ENCODE measurements at places on chromosomes 16 and 17.

- DNase-seq = no peak
Measured at GRCh38 chr17:50064253-50065001, 8.5 kb downstream of the ITGA3 start.

- no peak for DNase-seq
Measured at GRCh38 chr17:11779892-11780291, 181.6 kb downstream of the DNAH9 start.

DNA sequence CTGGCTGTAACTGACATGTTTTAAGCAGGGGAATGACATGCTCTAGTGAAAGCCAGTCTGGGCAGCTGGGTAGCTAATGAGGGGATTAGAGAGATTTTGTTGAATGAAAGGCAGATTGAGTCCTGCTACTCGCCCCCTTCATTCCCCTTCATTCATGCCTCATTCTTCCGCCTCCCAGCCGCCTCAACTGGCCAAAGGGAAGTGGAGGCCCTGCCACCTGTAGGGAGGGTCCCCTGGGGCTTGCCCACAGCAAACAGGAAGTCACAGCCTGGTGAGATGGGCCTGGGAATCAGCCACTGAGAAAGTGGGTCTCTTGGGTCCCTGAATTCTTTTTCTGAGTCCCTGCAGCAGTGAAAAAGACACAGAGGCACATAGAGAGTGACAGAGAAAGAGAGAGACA, 1.1 kb upstream of the CD19 start:
- DNase-seq = no peak

- no peak for DNase-seq
Measured at GRCh38 chr17:73644145-73645049, at the start of gene SDK2. Gene SDK2, minus strand, starts transcription at chr17:73644445. Its CDS starts 357 bp downstream, at chr17:73644088.

- DNase-seq = no peak
Measured at GRCh38 chr16:27482397-27483087, 67.2 kb downstream of the GTF3C1 start.

DNA sequence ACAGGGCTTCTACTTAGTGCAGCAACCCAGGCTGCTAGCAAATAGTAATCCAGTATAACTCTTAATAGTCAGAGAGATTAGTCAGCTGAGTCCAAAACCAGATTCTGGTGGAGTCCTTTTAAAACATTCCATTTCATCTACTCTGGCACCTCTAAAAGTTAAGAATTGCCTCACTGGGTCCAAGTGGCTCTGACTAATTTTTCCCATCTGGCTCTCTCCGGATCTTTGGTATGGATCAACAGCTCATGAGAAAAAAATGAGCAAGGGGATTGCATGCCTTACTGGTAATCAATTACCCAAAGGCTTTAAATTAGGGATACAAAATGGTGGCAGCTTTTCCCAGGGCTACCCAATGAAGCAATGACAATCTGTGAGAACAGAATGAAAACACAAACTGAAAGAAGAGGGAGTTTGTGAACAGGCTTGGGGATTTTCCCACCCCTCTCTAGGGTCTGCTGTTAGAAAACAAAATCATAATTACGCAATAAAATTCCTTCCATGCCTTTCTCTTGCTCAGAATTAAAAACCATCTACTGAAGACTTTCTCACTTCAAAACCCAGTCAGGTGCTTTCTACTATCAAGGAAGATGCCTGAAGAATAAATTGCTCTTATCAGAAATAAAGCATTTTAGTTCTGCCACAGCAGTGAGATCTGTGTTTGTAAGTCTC, 84.6 kb upstream of the PMFBP1 start:
- DNase-seq = no peak

- no peak for DNase-seq
Measured at GRCh38 chr16:22070361-22071330, 21.7 kb upstream of the VWA3A start.

GRCh38 chr16:78437352-78437968, 338.0 kb downstream of the WWOX start:
- peak; percentile 22 for DNase-seq

DNA sequence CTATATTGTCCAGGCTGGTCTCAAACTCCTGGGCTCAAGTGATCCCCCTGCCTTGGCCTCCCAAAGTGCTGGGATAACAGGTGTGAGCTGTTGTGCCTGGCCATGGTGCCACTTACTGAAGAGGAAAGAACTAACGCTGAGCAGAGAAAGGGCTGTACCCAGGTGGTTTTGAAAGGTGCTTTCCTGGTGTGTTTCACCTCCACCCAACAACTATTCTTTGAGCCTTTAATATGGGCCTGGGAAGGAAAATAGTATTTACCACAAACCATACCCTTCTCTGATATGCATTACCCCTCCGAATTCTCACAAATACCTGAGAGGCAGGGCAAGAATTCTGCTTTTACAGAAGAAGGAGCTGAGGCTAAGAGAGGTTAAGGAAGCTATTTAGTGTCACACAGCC, 24.8 kb downstream of the KPNA2 start:
- DNase-seq = no peak

- DNase-seq = no peak
Measured at GRCh38 chr16:76292218-76292617, 15.0 kb downstream of the CNTNAP4 start.

- DNase-seq = no peak
Measured at GRCh38 chr16:1125471-1125870, 27.4 kb upstream of the CACNA1H start.

GRCh38 chr16:30027588-30028437, 3.3 kb downstream of the TLCD3B start:
- no peak for DNase-seq

- no peak for DNase-seq
Measured at GRCh38 chr16:12530302-12530701, 273.4 kb downstream of the CPPED1 start.

DNA sequence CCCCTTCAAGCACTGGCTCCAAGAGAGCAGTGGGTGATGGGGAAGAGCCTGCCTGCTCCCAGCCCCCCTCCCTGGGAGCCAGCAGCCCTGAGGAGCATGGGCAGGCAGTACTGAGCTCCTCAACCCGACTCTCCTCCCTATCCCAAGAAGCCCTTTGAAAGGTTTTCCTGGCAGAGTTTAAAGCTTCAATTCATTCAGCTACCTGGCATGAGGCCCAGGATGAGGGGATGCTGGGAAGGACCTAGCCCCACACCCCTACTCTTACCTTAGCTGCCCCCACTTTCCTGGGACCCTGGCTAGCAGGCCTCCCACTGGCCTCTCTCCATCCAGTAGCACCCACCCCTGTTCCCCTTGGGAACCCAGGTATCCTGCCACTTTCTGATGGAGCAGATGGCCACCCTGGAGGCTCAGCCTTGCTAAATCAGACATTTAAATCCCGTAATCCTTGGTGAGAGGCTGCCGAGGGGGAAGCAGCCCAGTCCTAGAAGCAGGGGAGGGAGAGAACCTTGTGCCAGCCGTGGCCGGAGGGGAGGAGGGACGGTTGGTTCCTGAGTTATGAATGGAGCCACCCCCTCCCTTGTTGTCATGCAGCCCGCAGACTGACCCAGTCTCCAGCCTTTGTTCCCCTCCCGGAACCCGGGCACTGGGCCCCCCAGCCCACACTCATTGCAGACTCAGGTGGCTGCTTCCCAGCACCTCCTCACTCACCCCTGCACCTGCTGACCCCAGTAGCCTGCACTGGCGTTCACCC, 17.1 kb downstream of the ATP1B2 start:
- DNase-seq = no peak

DNA sequence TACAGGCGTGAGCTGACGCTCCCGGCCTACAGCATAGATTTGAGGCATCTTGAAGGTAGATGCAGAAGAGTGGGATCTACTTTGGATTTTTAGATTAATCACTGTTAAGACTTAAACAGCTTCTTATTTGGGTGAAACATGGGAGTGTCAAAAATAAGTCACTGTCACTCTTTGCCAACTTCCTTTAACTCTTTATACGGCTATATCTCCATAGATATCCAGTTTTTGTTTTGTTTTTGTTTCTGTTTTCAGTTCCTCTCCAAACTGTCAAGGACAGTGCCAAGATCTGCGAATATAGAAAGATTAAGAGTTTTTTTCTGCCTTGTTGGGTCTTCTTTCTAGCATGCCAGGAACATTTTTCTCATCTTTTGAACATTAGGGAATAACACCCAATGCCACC, 706.1 kb downstream of the WWOX start:
- no peak for DNase-seq

- DNase-seq = no peak
Measured at GRCh38 chr17:17940441-17940911, 31.7 kb downstream of the TOM1L2 start.

- DNase-seq = no peak
Measured at GRCh38 chr16:48128769-48129168, 27.0 kb downstream of the ABCC12 start.

DNA sequence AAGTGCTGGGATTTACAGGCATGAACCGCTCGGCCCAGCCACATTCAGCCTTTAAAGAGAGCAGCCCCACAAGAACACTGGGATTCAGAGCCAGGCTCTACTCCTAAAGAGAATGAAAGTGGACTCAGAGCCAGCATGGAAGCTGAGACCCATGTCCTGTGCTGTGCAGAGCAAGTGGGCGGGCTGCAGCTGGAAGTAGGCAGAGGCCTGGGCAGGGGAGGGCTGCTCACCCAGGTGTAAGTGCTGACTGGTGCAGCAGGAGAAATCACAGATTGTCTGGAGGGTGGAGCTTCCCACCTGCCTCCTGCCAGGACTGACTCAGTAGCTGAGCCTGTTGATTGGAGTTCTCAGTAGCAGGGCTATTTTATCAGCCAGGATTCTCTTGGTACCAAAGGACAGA, 178.7 kb downstream of the KATNIP start:
- DNase-seq = no peak

GRCh38 chr17:15384142-15384787, 42.9 kb upstream of the TEKT3 start:
- no peak for DNase-seq

DNA sequence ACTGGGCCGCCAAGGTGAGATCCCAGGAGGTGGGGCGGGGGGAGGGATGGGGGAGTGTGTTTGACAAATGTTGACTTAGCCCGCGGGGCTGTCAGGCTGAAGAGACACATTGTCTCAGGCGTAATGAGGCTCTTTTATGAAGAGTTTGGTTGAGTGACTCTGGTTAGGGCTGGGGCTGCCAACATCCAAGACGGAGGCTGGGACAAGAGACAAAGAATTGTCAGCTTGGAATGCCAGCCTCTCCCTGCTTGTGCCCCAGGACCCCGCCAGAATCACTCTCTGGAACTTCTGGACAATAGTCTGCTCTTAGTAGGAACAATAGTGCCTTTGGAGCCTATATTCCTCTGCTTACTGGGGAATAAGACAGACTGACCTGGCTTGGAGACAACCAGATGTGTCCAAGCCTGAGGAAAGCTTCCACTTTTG, 24.0 kb downstream of the PCTP start:
- DNase-seq = no peak

GRCh38 chr16:85266857-85267256, 154.6 kb upstream of the CIBAR2 start:
- no peak for DNase-seq

DNA sequence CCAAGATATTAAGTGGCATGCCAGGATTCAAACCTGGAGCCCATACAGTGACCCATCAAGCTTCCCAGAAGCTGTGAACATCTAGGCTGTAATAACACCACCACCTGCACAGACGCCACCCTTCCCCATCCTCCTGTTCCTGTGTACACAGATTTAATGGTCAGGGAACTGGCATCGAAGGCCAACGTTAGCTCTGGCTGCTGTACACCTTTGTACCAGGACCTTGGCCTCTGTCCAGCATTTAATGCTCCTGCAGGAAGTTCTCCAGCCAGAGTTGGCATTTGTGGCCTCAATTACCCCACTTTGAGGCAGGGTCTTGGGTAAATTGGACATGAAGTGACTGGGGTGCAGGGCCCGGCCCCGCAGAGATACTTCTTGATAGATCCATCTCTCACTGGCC, 49.3 kb downstream of the SCNN1B start:
- no peak for DNase-seq

DNA sequence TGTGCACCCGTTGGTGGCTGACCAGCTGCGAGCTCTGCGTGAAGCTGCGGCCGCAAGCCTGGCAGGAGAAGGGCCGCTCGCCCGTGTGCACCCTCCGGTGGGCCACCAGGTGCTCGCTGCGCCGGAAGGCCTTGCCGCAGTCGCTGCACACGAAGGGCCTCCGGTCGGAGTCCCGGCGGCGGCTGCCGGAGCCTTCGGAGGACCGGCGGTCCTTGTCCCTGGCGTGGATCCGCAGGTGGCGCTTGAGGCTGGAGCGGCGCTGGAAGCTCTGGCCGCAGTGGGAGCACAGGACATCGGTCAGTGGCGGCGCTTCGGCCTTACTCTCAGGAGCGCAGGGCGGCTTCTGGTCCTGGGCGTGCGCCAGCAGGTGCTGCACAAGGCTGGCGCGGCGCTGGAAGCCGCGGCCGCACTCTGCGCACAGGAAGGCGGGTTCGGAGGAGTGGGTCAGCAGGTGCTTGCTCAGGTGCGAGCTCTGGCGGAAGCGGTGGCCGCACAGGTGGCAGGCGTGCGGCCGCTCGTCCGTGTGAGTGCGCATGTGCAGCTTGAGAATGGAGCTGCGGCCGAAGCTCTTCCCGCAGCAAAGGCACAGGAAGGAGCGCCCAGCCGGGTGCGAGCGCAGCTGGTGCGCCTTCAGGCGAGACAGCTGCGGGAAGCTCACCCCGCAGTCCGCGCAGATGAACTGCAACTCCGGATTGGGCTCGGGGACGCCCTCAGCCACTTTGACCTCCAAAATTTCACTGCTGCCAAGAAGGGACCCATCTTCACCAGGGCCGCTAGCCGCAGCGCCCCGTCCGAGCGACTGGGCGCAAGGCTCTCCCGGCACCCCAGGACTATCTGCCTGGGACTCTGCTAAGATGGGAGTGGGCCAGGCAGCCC, 9.1 kb downstream of the ZSCAN10 start:
- no peak for DNase-seq

GRCh38 chr16:4663465-4663776, 29.9 kb upstream of the NUDT16L1 start:
- DNase-seq = no peak

DNA sequence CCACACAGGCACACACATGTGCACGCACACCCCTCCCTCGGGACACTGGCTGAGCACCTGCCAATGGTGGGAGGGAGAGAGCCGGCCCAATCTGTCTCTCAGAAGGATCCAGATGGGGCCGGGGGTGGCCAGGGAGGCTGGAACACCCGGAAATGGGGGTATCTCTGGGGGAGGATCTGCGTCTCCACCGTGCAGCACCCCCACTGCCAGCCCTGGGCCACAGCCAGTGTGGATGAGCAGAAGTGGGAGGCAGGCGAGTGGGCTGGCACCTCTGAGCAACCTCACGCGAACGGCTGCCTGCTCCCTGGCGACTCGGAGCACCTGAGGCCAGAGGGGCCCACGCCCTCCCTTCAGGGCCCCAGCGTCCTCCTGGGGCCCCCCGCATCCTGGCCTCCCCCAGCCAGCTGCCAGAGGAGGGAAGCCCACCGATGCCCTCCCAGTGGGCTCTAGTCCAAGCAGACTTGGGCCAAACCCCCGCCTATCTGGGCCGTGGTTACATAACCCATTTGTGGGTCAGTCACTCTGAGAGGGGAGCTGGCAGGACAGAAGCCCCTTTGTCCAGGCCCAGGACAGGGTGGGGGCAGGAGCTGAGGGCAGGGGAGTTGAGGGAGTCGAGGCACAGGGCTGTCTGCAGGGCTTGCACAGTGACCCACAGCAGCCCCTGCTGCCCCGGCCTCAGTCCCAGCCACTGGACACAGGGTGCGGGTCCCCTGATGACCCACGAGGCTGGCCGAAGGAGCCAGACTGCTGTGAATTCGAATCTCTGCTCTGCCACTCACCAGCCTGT, 5.6 kb downstream of the CASKIN1 start:
- DNase-seq = no peak

GRCh38 chr17:29838961-29839360, 91.1 kb downstream of the SSH2 start:
- no peak for DNase-seq

Measured in T-helper 17 cell (primary cell).